ENCODE measurements at places on chromosomes 2 and 18.

DNA sequence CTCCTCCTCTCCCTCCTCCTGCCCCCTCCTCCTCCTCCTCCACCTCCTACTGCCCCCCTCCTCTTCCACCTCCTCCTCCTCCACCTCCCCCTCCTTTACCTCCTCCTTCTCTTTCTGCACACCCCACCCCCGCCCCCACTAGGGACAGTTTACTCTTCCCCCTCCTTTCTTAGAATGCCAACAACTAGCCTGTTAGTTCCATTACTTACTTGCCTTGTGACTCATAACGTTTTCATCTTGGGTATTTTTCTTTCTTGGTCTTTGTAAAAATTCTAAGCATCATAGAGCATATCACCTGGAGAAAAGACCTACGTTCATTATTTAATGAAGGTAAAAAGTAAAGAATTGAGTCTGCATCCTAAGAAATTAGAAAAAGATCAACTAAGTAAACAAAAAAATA is 165.3 kb downstream of the NEDD4L start:
- no peak for DNase-seq

- DNase-seq = no peak
These were observed 96.6 kb downstream of the ALPK2 start for GRCh38 chr18:58532298-58532697.

- DNase-seq = no peak
These were observed 20.2 kb downstream of the EPHA4 start for GRCh38 chr2:221551864-221552263.

- no peak for DNase-seq
These were observed 247.8 kb downstream of the PAX3 start for GRCh38 chr2:222050981-222051380.

DNA sequence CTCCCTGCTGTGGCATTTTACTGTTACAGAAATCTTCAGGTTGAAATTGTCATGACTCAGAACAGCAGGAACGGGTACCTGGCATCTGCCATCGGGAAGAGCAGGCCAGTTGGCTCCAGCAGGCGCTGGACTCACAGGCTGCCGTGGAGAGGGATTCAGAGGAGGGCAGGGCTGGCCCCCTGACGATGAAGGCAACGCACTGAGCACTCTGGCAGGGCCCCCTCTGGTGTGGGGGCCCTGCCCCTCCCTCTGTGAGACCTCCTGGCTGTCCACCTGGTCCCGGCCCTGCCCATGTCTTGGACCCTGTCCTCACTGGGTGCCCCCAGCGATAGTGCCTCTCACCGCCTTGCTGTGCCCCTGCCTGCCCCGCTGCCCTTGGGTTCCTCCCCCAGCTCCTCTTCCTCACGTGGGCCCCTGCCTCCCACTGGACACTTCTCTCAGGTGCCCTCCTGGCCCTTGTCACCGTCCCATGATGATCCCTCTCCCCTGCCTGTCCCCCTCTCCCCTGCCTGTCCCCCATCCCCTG is 23.3 kb upstream of the ALLC start:
- peak; percentile 82 for DNase-seq
